ENCODE measurements at places on chromosomes 2 and 18.
A peak's percentile ranks its signal among the peaks of the same experiment; 100 is the strongest.

- DNase-seq: peak; percentile 62
These were observed 68.5 kb upstream of the STK17B start for GRCh38 chr2:196239622-196240587.

GRCh38 chr2:97706708-97707345 lies 6.5 kb upstream of the ZAP70 start:
- no peak for DNase-seq

GRCh38 chr2:38806015-38806732 lies 28.2 kb downstream of the GEMIN6 start:
- DNase-seq: no peak

DNA sequence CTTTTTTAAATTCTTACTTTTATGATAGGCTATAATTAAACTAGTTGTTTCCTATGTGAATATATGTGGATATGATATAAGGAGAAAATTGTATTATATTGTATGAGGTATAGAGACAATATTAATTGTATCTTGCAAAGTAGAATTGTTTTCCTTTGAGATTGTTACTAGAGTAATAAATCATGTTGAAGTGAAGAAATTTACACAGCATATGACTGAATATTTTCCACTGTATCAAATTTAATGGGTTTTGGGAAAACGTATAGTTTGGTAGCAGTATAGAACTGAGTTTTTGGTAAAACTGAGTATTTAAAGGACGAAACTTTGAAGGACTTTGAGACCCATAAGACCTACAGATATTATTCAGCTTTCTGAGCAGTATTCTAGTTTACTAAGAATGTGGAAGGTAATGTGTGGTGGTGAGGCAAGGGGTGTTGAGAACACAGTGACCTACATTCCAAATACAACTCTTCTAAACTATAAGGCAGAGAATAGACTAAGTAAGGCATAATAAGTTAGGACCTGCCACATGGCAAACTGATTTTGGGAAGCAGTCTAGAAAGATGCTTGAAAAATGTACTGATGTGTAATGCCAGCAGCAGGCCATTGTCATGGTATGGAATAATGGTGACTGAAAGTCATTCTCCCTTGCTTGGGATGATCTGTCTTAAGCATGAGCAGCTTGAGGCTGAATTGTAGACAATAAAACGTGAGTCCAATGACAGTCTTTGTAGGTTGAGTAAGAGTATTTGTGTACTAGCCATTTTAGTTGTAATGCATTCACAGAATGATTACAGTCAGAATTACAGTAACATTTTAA lies 29.6 kb downstream of the PKP4 start:
- DNase-seq: no peak

- no peak for DNase-seq
These were observed 9.9 kb upstream of the AOX1 start for GRCh38 chr2:200575957-200576356.

- no peak for DNase-seq
These were observed at the start of gene HOXD1 for GRCh38 chr2:176187899-176188773. Gene HOXD1, plus strand, starts transcription at chr2:176188668. Its CDS starts 134 bp downstream, at chr2:176188802.

DNA sequence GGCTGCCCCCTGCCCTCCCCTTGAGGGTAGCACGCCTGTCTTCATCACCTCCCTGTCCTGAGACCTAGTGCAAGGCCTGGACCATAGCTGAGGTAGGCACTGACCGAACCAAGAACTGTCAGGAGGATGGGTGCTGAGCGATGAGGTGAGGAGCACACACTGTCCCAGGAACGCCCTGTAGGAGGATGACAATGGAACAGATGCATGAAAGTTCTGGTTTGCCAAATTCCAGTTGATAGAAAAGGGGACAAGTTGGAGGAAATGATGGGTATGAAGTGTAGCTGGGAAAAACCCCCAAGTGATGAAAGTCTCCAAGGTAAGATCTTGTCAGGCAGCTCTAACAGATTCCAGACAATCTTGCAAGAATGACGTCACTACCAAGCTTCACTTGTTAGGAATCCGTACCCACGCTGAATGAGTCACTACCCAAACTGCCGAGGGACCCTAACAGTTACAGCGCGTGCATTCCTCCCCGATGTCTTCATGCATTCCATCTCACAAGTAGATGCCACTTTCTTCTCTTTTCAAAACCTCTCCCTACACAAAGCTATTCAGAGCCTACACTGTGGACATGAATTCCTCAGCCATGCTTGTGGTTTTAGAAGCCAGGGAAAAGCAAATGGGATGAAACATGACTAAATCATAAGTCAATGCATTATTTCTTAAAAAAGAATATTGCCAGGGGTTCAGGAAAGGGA lies 27.6 kb downstream of the MRPL33 start:
- no peak for DNase-seq

Measured in stimulated activated CD4-positive, alpha-beta T cell treated with anti-CD3 and anti-CD28 coated beads, Interleukin-1b, Interleukin-23, amount 100 ng/mL, for 4 hours (primary cell).